Choroid plexus epithelial cell (primary cell): ENCODE measurements at places on chromosomes 1 and 21.

DNA sequence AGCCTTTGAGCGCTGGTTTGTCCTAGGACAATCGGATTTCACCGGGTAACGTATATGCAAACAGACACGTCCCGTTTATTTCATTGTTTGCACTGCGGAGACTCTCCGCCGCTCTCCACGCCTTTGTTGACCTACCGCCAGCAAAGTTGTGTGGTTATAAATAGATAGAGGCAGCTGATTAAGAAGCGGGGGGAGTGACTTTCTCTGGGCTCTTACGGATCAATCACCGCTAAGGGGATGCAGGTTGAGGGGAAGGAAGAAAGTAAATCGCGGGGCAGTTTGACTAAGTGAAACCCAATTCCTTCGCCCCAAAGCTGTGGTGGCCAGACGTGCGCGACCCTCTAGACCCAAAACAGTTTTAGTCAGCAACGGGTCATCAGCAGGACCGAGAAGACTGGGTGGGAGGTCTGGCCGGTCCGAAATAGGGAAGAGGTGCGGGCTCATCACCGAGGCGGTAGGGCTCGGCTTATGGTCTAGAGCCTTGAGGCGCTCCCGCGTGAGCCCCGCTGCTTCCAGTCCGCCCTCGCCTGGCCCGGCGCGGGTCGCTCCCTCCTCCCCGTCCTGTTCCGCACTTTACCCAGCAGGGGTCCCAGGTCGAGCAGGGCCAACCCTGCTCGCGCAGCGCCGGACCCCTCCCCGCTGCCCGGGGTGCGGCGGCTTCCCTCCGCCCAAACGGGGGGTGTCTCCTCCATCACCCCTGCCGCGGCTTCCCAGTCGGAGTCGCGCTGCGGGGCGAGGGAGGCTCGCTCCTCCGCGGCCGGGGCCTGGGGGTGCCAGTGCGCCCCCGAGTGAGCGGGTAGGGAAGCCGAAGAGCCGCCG, 120.8 kb upstream of the RRP15 start:
- peak; percentile 24 for DNase-seq

- DNase-seq: no peak
These were observed 831.1 kb upstream of the PRMT6 start for GRCh38 chr1:106225403-106225802.

GRCh38 chr21:36260802-36261201, 59.2 kb upstream of the MORC3 start:
- DNase-seq: no peak

DNA sequence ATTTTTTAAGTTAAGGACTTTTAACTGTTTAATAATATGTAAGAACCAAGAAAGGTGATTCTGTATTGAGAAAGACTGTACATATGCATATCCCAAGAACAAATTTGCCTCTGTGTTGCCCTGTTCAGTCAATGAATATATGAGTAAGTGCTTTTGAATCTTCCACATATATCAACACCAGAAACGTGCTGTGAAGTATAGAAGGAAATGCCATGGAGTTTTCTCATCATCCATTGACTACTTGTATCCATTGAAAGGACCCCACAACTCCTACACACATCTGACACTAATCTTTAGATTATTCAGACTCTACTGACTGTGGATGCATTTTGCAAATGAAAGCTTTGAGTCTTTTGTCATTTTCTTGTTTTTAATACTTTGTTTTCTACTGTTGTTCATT, 366.9 kb downstream of the S1PR1 start:
- no peak for DNase-seq

- no peak for DNase-seq
These were observed 284.6 kb downstream of the DNM3 start for GRCh38 chr1:172125812-172126430.

DNA sequence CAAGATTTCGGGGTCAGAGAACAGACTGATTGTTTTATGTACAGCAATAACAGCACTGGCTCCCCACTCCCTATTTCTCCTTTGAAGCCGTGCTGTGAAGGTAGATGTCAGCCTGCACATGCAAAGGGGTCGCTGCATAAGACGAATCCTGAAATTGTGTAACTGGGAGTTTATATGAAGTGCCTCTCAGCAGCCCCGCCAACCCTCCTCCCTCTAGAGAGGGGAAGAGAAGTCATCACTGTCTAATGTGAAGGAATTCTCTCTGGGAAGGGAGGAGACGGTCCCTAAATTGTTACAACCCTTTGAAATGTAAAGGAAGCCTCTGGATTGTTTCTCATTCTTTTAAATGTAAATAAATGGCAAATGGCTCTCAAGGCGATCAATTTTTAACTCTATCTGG, 545.3 kb downstream of the PLA2G4A start:
- no peak for DNase-seq

- peak; percentile 6 for DNase-seq
These were observed 1.4 kb upstream of the CELF3 start for GRCh38 chr1:151718011-151718431.

- peak; percentile 87 for DNase-seq
These were observed 44.2 kb upstream of the MAB21L3 start for GRCh38 chr1:116066868-116067565.

- DNase-seq: no peak
These were observed 161.8 kb downstream of the DSCAM start for GRCh38 chr21:40685141-40685540.

DNA sequence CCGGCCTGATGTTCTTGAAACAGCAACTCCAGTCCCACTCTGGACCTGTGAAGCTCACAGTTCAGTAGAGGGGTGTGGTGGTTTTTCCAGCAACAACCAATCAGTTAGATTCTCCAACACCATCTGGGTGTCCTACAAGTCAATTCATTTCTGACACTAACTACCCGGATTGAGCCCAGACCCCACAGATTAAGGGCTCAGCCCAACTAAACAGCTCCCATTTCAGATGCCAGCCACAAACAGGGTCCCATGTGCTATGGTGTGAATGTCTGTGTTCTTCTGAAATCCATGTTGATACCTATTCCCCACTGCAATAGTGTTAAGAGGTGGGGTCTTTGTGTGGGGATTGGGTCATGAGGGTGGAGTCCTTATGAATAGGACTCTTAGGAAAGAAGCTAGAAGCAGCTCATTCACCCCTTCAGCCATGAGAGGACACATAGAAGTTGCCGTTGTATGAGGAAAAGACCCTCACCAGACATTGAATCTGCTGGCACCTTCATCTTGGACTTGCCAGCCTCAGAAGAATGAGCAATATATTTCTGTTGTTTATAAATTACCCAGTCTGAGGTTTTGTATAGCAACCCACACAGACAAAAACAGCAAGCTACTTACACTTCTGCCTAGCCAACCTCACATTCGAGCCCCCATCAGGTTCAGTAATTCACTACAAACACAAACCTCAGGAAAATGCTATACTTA, 53.6 kb downstream of the IRF2BP2 start:
- DNase-seq: no peak

DNA sequence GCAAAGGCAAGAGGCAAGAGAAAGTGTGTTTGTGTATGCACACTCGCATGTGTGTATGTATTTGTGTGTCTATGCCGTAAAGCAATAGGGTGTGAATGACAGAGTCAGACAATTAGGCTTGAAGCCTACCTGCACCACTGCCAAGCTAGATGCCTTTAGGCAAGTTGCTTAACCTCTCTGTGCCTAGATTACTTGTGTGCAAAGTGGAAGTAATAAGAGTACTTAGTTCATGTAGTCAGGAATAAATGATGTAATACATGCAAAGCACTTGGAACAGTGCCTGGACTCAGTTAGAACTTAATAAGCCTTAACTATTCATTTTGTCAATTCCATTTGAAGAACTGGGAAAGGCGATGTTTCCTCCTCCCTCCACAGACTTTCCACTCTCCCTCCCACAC, 31.7 kb downstream of the LAMB3 start:
- peak; percentile 85 for DNase-seq

GRCh38 chr21:33197496-33197895, 32.2 kb upstream of the IFNAR2 start:
- DNase-seq: no peak

GRCh38 chr1:64231153-64231552, 27.7 kb downstream of the UBE2U start:
- DNase-seq: no peak

GRCh38 chr1:176770066-176770465, 307.1 kb downstream of the PAPPA2 start:
- no peak for DNase-seq

DNA sequence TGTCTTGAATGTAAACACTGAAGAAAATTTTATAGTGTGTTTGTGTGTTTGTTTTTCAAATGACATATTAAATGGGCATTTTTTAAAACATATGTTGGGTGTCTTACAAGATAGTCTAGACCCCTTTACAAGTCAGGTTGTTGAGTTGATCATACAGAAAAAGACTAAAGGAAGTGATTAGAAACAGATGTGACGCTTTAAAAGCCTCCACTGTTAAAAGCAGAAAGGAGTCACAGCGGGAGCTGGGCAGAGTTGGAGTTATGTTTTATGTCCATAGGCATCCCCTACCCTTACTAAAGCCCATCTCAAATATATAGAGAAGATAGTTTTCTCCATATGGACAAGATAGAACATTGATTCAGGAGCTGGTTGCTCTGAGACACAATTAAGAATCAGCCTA, 393.9 kb downstream of the PLPP3 start:
- no peak for DNase-seq

DNA sequence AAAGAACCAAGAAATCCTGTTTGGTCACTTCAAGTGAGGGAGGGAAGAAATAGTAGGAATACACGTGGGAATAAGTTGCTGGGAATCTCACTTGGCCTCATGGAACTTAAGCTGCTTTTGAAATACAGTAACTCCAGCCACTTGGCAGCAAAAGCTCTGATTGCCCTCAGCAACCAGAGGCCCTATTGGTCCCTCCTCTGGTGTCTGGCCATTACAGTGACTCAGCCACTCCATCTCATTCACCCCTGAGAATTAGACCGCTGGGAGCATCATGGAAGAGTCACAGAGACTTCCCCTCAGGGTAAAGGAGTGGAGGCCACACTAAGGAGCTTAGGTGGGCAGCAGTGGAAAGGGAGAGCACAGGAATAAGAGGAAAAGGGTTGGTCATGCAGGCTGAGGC, 99.6 kb downstream of the ELAVL4 start:
- no peak for DNase-seq

DNA sequence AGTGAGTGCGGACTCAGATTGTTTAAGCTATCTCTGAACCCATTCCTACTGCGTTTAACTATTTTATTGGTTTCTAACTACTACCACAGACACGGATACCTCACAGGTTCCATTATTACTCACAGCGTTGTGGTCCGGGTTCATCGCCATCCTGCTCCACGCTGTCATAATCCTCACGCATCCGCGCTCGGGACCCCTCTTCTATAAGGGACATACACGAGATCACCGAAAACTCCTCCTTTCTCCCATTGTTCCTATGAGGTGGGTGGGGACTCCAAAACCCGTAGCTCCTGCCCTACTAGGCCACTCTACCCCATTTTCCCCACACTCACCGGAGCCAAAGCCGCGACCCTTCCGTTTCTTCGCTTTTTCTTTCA, 610 bp downstream of the RBM8A start:
- no peak for DNase-seq

- DNase-seq: no peak
These were observed 85.3 kb upstream of the USP25 start for GRCh38 chr21:15644489-15644888.

DNA sequence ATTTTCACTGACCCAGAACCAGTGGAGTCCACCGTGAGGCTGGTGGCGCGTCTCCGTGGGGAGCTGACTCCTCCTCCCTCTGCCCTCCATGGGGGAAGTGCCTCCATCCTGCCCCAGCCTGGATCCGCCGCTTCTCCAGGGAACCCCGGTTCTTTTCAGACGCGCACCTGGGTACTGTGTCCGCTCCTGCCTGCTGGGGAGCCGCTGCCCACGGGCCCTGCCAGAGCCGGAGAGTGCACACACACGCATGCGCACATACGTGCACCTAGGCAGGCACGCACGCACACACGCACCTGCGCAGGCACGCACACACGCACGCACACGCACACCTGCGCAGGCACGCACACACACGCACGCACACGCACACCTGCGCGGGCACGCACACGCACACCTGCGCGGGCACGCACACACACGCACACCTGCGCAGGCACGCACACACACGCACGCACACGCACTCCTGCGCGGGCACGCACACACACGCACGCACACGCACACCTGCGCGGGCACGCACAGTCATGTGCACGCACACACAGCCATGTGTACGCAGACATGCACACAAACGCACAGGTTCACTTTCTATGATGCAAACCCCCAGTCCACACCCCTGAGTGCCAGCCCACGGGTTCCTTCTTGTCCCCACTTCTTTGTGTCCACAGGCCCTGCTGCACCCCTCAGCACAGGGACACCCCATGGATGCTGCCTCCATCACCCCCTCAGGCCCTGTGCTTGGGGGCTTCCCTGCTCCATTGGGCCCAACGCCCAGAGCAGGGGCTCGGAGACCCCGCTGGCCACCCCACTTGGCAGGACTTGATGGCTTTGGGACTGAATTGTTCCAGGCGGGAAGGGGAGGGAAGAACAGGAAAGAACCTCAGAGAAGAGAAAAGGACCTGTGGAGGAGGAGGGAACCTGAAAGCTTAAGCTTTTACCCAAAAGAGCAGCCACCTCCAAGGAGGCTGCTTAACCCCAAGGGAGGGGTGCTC, 42.7 kb downstream of the MORN1 start:
- DNase-seq: no peak

DNA sequence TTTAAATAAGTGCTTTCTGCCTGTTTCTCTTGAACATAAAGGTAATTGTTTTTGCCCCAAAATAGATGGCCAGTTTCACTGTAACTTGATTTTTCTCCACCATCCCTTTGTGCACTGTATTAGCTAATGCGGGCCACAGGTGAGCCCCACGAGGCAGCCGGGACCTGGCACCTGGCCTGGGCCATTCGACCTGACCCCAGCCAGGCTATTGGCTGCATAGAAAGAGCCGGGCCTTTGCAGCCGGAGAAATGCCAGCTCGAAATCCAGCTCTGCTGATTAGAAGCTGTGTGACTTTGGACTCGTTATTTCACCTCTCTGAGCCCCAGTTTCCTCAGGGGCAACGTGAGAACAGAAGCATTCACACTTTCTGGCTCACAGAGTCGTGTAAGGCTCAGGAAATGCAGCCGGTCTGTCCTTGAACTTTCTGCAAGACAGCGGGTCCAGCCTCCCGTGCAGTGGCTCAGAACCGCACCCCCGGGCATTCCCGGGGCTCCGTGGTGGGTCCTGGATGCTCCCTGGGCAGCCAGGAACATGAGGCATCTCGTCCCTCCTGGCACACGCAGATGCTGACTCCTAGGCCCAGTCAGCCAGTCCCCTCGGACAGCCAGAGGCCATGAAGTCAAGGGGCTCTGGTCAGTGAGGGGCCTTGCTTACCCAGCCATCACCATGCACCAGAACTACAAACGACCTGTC, 37.4 kb upstream of the ACTRT2 start:
- no peak for DNase-seq

- peak; percentile 89 for DNase-seq
These were observed 243.2 kb upstream of the RAB4A start for GRCh38 chr1:229027622-229028182.

DNA sequence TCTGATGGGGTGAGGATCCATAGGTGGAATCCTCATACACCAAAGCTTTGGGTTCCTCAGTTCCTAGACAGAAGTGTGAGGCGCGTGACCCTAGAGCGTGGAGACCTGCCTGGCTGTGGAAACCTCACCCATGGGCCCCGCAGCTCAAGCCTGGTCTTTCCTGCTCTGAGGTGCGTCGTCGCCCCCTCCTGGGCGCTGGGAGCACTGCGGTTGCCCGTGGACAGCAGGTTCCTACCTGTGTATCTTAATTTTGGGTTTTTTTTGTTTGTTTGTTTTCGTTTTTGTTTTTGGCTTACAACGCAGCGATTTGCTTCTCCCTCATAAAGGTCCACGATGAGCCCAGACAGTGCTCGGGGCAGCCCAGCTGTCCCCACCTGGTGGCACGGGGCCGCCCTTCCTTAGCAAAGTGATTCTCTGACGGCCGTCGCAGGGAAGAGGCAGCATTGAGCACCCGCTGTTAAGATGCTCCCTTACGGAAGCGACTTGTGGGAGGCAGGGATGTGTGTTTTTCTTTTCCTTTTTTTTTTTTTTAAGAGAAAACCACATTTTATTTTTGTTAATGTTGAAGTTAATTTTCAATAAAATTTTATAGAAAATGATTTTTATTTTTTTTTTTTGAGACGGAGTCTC, 36.5 kb upstream of the TRAPPC10 start:
- DNase-seq: peak; percentile 78
